ENCODE measurements at places on chromosomes 12 and 14.

GRCh38 chr14:34103176-34103575 lies 152.3 kb upstream of the EGLN3 start:
- no peak for DNase-seq

DNA sequence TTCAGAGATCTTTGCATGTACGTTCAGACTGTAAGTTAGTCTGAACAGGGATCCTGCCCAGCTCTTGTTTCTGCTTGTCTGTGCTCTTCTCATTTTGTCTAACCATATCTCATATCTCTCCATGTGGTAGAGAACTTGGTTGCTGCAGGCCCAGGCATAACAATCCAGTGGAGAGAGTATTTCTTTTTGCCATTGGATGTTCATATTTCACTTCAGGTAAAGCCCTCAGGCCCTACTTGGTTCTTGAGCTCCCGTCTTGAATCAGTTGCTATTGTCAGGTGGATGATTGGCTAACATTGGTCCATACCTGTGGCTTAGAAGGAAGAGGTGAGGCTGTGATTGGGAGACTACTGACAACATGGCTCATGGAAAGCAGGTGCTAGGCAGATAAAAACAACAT lies 357.7 kb upstream of the FLRT2 start:
- no peak for DNase-seq

- no peak for DNase-seq
Observed at GRCh38 chr14:33728010-33728498, 222.8 kb downstream of the EGLN3 start.

DNA sequence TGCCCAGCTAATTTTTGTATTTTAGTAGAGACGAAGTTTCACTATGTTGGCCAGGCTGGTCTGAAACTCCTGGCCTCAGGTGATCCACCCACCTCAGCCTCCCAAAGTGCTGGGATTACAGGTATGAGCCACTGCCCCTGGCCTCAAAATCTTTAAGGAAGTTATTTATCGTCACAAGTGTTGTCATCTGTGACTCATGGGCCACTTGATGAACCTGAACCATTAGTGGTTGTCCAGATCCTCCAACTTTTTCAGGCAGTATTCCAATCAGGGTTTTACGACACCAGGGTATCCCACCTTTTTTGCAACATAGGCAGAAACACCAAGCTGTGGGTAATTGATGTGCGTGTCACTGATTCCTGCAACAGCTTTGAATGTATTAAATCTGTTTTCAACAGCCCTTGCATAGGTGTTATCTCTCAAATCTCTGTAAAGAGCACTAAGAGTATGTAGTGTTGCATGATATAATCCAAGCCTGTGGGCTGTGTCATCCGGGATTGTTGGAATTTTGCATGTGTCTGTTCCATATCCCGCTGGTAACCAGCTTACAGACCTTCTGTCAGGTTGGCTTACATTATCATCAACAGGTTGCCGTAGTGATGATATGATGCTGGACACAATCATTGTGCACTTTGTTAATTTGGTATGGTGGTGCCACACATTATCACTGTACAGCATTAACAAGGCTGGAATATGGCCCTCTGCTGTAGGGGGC lies 79.3 kb upstream of the SCN8A start:
- DNase-seq: no peak

- no peak for DNase-seq
Observed at GRCh38 chr12:82805812-82806497, 119.2 kb downstream of the TMTC2 start.
